ENCODE measurements at places on chromosomes 16 and 17. TPM values are rescaled to one million over a fixed set of nuclear protein-coding genes. Genes with fewer than 3 reads are reported as not detected.

The ADAMTS18 gene
- total RNA-seq: 6.7 TPM

The GPR142 gene
- not detected for total RNA-seq

The FOXF1 gene
- total RNA-seq: 28.9 TPM

The TUBB3 gene
- total RNA-seq: 28.0 TPM

The TPSAB1 gene
- 10.8 TPM for total RNA-seq

The HBQ1 gene
- total RNA-seq: not detected
